ENCODE measurements at places on chromosomes 13 and 19.

- peak; percentile 93 for DNase-seq
Measured at GRCh38 chr19:48588670-48589401, 17.7 kb upstream of the SPACA4 start.

DNA sequence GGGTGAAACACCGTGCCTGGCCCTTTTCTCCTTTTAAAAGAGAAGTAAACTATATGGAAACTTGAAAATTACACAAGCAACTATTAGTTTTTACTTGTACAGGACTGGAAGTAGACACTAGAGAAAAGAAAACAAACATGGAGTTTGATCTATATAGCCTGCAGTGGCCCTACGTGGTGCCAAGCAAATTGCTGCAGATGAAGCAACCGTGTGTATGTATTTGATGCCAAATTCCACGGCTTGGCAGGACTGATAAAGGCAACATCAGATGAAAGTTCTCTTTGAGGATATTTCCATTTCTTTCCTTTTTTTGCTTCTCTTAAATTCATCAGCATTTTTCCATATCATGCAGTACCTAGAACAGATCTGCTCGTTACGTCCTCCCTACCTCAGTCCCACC is 49.8 kb downstream of the ATP8A2 start:
- DNase-seq, result no peak

DNA sequence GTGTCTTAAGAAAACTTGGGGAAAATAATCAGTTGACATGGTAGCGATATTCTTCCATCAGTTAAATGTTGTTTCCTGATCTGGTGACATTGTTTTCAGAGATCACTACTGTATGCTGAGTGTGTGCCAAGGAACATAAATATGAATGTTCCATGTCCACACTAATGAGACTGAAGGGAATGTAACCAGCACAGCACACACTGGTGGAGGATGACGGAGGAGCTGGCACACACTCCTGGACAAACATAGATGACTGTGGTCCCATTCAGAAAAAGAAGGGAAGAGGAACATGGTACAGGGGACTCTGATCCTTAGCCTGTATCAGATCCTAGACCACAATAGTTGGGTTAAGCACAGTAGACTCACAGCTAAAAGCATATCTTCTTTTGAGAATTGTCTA is 574.8 kb downstream of the MYO16 start:
- no peak for DNase-seq

DNA sequence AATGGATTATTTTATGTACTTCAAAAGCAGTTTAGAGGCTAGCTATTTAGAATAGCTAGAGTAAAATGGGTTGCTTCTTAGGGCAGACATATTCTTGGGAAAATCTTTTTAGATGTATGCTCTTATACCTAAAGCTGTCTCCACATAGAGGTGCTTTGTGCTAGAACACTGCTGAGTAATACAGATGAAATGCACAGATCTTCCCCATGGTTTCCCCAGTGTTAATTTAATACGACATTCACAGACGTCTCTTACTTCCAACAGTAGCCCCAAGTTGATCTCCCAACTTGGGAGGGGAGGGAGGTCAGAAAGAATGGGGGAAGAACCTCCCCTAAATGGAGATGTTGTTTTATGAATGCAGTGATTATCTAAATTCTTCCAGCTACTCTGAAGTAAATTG is 16.9 kb downstream of the NALCN start:
- DNase-seq, result no peak

DNA sequence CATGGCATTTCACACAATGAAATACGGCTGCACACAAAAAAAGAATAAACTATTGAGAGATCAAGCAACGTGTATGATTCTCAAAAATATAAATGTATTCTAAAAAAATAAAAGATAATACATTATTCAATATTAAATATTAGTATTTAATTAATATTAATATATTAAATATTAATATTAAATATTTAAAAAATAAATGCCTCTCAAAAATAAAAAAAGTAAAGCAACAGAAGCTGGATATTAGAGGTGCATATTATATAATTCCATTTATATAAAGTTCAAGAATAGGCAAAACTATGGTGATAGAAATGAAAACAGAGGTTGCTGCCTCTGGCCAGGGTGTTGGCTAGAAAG is 57.1 kb downstream of the GADD45B start:
- DNase-seq, result no peak

DNA sequence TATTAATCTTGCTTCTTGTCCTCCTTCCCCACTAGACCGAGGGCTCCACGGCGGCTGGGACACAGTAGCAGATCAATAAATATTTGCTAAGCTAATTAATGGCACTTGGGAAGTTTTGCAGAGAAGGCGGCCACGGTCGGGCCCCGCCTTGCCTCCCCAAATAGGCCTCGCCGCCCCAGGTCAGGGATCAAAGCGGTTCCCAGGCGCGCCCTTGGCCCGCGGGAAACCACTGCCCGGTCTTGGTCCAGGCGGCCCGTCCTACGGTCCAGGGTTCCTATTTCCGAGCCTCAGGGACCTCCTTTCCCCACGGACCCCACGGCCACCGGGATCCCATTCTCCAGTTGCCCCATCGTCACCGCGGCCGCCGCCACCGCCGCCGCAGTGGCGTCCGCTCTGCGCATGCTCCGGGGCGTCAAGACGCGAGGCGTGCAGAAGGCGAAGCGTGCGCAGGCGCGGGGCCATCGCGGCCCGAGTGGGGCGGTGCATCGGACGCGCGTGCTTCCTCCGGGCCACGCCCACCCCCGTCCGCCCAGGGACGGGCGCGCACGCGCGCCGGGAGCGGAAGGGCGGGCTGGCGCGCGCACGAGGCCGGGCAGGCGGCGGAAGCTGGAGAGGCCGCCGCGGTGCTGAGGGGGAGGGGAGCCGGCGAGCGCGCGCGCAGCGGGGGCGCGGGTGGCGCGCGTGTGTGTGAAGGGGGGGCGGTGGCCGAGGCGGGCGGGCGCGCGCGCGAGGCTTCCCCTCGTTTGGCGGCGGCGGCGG is at the start of gene SMARCA4:
TSS of gene SMARCA4 (plus strand) at position 717 of the 759 bp plus-strand sequence. CDS start 23,122 bp downstream, outside the sequence.
- DNase-seq, result peak; percentile 99

- no peak for DNase-seq
Measured at GRCh38 chr19:35134601-35135242, at the start of gene LGI4. LGI4 (minus strand) TSS chr19:35135059; CDS start chr19:35134680, 379 bp downstream.

DNA sequence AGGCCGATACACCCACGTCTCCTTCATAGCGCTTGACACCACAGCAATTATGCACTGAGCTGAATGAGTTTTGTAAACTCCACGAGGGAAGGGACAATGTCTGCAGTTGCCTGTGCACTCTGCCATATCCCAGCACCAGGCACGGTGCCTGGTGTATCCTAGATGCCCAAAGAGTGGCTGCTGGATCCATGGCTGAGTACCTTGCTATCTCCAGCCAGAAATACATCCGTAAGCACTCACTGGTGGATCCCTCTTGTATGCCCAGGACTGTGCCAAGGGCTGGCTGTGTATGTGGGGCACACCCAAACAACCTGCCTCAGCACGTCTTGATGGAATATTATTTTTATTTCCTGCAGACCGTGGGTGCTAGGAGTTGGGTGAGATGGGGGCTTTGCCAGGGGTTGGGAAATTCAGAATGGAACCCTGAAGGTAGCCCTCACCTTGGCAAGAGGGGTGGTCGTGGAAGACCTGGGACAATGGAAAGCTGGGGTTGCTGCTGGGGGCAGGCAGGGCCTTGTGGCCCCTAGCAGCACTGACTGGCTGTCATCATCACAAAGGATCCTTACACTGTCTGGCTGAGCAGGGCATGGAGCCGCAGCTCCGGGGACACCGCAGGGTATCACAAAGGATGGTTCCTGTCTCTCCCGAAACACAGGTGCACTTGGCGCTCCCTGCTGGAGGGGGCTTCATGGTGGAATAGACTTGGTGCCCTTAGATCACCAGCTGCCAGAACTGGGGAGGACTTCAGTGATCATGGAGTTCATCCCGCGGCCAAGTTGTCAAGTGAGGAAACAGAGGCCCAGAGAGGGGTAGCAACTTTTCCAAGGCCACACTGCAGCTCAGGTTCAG is 131.3 kb downstream of the URI1 start:
- DNase-seq, result no peak

- DNase-seq, result no peak
Measured at GRCh38 chr19:33117501-33117900, 14.4 kb upstream of the WDR88 start.

DNA sequence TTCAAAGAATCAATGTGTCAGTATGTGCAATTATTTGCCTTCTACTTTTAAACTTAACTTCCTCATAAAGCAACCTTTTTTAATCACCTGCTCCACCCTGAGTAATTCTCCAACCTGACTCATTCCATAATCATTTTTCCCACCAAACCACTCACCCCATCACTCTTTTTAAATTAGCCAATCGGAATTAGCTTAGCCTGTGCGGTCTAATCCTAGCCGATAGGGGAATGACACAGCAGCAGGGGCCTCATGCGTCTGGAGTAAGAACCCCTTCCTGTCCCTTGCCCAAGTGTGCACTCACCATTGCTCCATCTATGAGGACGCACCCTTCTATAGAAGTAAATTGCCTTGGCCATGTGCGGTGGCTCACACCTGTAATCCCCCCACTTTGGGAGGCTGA is 27.4 kb upstream of the ZNF83 start:
- no peak for DNase-seq

All from activated CD4-positive, alpha-beta T cell treated with anti-CD3 and anti-CD28 coated beads for 48 hours (primary cell).